ENCODE measurements at places on chromosomes 7 and 10.
A peak's percentile ranks its signal among the peaks of the same experiment; 100 is the strongest.

DNA sequence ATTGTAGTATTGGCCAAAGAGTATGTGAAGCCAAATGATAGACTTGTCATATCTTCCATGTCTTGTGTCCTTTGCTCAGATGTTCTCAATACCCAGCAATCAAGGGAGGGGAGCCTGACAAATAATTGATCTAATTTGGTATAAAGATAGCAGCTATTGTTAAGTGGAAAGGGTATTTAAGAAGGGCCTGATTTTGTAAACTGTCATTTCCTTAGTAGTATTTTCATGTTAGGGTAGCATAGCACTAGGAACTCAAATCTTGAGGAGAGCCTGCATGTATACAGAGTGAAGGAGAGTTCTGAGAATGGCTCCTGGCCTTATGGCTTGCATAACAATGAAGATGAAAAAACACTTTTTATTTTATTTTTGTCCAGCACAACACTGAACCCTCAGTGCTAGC is 53.1 kb downstream of the GNAI1 start:
- DNase-seq = no peak

DNA sequence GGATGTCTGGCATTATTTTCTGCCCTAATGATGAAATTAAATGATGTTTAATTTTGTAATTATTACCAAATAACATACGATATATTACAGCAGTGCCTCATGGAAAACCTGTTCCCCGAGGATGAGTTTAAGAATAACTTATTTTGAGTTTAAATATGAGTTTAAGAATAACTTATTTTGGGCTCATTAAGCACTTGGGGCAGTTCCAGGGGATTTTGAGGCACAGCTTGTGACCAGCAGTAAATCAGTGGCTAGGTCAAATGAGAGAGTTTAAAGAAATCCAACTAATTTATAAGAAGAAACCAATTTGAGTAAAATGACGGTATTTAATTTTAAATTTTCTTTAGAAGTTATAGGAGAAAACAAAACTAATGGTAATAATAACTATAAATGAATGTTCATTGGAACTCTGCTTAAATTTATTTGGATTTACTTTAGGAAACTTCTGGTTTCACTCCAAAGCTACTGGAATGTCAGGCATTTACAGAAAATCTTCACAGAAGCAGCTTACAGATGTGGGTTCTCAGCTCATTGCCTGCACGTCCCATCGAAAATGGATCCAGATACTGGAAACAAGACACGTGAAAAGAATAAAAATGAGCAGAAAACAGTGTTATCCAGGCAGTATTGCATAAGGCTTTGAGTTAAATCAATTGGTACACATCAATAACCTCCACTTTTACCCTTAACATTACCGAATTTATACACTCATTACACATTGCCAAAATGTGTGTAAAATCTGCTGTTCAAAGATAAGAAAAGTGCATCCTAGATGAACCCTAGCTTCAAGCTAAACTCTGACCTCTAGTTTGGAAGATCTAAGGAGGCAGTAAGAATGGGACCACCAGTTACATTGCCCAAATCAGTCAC is 784.5 kb upstream of the IGFBP3 start:
- no peak for DNase-seq

DNA sequence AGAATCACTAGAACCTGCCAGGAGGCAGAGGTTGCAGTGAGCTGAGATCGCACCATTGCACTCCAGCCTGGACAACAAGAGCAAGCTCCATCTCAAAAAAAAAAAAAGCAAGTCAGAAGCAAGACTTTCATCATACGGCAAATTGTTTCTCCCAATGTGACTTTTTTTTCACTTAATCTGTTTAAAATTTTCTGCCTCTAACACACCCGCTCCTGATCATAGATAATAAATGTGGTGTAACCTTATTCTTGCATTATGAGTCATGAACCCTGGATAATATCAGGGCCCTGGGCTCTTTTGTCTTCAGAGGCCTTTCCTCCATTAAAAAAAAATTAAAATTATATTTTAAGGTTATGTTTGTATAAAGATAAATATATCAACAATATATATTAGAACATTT is 111.4 kb upstream of the JCAD start:
- DNase-seq = no peak

GRCh38 chr7:135620980-135621850 is 41.1 kb upstream of the STMP1 start:
- peak; percentile 47 for DNase-seq

- no peak for DNase-seq
These were observed 67.8 kb downstream of the ABCC2 start for GRCh38 chr10:99850021-99850766.

DNA sequence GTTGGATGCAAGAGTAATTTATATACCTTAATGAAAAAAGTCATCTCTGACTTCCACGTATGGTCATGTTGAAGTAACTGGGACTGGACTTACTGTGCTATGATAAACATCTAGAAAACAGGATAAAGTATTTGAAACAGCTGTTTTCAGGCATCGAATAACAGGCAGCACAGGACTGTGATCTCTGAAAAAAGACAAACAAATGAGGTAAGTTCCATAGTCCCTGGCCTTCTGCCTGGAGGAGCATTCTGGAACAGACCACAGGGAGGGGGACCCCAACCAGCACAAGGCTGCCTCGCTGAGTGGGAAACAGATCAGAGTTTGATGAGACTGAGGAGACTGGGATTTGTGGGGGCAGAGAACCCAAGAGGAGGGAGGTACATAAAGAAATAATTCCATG is 89.1 kb upstream of the HABP2 start:
- DNase-seq = no peak

DNA sequence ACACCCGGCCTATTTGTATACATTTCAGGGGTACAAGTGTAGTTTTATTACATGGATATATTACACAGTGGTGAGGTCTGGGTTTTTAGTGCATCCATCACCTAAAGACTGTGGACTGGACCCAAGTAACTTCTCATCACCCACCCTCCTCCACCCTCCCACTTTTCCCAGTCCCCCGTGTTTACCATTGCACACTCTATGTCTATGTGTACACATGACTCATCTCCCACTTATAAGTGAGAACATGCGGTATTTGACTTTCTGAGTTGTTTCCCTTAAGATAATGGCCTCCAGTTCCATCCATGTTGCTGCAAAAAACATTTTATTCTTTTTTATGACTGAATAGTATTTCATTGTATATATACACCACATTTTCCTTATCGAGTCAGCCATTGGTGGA is 98.9 kb upstream of the WAC start:
- no peak for DNase-seq

DNA sequence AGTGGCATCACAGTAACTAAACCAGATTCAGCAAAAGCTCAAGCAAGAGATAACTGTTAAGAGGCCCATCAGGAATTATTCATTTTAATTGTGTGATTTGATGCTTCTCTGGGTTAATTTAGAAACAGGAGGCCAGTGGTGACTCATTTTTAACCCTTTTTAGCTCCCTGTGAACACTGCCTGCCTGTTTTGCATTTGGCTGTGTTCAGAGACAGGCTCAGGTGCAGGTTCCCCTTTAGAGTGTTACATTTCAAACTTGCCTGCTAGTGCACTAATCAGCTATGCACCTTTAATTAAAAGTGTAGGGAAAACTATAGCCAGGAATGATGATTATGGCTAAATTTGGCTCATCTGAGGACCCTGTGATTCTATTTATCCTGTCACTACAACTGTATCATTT is 6.5 kb downstream of the STAMBPL1 start:
- DNase-seq = peak; percentile 2

DNA sequence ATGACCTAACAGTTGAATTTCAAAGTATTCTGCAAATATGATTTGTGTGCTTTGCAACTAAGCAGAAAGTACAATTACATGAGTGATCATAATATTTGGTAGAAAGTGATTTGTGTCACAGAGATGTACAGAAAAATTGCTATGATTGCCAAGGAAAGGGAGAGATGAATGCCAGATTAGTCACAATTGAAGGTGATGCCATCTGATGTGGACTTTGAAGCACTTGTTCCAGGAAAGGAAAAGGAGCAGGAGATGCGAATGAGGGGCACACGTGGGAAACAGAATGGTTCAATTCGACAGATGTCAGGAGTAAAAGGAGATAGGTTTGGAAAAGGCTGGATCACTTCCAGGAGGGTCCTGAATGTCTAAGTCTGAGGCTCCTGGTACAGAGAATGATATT is 153.1 kb upstream of the LAMB4 start:
- DNase-seq = no peak

DNA sequence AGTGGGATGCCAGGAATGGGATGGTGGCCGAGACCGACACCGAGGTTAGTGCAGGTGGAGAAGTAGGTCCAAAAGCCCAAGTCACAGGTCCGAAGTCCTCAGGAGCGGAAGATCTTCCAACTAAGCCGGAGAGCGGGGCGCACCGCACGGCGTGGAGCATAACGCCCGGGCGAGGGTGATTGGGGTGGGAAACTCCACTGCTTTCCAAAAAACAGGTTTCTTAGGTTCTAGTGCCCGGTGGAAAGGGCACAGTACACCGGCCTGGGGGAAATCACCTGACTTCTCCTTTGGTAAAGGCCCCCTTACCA is 11.4 kb upstream of the SPAG6 start:
- no peak for DNase-seq

DNA sequence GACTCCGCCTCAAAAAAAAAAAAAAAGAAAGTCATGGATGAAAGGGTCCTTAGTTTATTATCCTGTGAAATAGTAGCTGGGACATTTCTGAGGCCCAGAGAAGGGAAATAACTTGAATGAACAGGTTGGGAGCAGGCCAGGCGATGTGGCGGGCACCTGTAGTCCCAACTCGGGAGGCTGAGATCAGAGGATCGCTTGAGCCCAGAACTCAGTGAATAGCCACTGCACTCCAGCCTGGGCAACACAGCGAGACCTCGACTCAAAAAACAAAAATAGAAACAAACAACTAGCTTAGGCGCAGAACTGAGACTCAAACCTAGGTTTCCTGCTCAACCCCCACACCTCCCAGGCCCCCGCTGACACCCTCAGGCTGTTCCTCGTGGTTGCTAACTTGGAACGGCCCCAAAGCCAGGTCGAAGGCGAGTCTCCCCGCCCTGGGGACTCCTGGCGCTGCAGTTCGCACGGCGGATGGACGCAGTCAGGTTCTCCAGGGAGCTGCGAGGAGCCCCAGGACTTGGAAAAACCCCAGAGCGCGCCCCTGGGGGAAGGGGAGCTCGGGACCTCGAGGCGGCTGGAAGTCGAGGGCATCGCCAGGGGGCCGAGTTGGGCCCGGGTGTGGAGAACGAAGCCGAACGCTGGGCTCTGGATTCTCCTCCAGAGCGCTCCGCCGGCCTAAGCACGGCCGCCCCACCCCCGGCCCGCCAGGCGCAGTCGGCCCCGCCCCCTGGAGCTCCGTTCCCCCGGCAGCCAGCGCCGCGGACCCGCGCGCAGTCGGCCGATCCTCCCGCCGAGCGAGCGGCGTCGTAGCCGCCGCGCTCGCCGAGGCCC is at the start of gene STOX1:
TSS of gene STOX1 (plus strand) at position 768 of the 828 bp plus-strand sequence. CDS start 93 bp downstream, outside the sequence.
- DNase-seq = peak; percentile 28

DNA sequence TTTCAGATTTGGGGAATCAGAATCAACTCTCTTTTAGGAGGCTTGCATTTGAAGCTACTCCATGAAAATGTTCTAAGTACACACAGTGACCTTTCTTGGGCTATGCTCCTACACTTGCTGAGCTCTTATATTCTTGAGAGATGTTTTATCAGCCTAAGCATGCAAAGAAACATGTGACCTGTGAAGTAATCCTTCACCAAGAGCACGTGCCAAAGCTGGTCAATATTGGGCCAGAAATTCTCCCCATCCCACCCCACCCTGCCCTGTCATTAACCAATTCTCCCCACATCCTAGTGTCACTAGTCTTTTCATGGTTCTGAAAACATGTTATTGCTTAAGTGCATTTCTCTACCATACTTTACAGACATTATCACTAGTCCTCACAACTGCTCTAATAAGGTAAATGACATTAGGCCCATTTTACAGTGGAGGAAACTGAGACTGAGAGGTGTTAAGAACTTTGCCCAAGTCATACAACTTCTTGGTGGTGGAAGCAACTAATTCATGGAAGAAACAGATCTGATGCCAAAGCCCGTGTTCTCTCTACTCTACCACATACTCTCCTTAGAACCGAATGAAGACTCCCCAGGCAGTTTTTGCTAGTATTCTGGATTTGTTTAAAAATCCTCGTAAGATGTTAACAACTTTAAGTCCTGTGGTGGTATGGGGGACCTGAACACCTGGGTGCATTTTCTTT is 200.6 kb downstream of the PTEN start:
- DNase-seq = no peak

GRCh38 chr7:137235434-137235833 is 108.1 kb downstream of the PTN start:
- DNase-seq = no peak

- DNase-seq = no peak
These were observed 68.0 kb downstream of the VOPP1 start for GRCh38 chr7:55504093-55504859.

DNA sequence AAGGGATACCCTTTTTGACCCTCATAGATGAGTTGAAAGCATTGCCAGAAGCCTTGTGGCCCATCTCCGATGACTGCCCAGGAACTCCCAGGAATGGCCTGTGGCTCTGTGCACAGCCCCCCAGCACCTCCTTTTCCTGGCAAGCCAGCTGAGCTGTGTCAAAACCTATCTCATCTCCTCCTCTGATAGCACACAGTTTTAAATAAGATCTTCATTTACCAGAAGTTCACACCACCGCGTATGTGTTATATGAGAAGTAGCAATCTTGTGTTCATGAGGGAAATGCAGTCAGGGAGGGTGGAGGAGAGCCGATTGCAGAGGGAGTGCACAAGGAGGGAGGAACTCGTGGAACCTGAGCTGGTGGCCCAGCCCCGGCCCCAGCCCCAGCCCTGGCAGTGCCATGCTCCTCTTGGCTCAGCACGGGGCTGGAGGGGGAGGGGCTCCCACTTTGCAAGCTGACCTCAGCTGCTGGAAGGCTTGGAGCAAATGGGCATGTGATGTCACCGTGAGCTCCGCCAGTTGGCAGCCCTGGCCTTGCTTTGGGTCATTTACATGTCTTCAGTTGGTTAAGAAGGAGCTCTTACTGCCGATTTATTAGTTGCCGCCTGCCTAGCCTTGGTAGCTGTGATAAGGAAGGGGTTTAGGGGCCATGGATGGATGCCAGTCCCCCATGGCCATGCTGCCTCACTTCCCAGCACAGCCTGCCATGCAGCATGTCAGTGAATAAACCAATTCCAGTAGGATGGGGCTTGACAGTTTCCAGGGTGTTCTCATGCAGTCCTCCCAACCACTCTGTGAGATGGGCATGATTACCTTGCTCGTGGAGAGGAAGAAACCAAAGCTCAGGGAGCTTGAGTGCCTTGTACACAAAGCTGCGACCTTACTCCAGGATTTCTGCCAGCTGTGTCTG is 20.0 kb downstream of the UNC5B start:
- peak; percentile 39 for DNase-seq

DNA sequence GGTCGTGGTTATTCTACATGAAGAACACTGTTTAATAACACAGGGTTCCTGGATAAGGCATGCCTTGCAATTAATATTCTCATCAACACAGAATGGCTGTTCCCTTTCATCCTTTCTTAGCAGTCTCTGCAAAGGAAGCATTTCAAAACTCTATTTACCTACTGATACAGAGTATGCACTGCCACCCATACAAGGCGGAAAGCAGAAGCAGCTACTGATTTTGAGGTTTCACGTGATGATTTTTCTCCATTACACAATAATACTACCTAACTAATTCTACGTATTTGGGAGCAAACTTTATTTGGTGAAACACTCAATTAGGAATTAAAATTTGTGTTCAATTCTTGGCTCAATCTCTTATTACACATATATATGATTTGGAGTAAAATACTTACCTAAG is 43.0 kb upstream of the COL1A2 start:
- DNase-seq = no peak
